Bronchial smooth muscle cell (primary cell): ENCODE measurements at places on chromosomes 12 and 14. TPM values are rescaled to one million over a fixed set of nuclear protein-coding genes. Genes with fewer than 3 reads are reported as not detected.

MANSC4 gene
- 0.09 TPM in 1 of 2 replicates, not detected in the other for total RNA-seq

CCDC177 gene
- 0.09 TPM in 1 of 2 replicates, not detected in the other for total RNA-seq

SOCS4 gene
- total RNA-seq, result 10.9 and 12.2 TPM in 2 replicates

ATXN2 gene
- total RNA-seq, result 16.5 and 18.6 TPM in 2 replicates

PCED1B gene
- under 0.01 TPM in 1 of 2 replicates, not detected in the other for total RNA-seq

CAND1 gene
- total RNA-seq, result 109 and 122 TPM in 2 replicates

EFS gene
- 0.47 and 8.3 TPM in 2 replicates for total RNA-seq

CCDC175 gene
- not detected in 2 replicates for total RNA-seq

SLC6A15 gene
- total RNA-seq, result 7.1 and 53.1 TPM in 2 replicates

KLRG1 gene
- 0.34 and 0.47 TPM in 2 replicates for total RNA-seq

PRH2 gene
- 0.63 TPM in 1 of 2 replicates, not detected in the other for total RNA-seq

IFNG-AS1 gene
- total RNA-seq, result under 0.01 TPM in 1 of 2 replicates, not detected in the other

DHRS2 gene
- 0.17 and 0.79 TPM in 2 replicates for total RNA-seq

RPS6KL1 gene
- total RNA-seq, result under 0.01 and 0.47 TPM in 2 replicates

DCN gene
- total RNA-seq, result 1,434 and 3,853 TPM in 2 replicates
